ENCODE measurements at places on chromosomes 7 and 10. TPM values are rescaled to one million over a fixed set of nuclear protein-coding genes. Genes with fewer than 3 reads are reported as not detected.

- DNase-seq, result peak; percentile 41
Measured at GRCh38 chr7:155276800-155277375, 20.8 kb upstream of the INSIG1 start.

GIMAP2 gene
- total RNA-seq, result 8.3 TPM

DNA sequence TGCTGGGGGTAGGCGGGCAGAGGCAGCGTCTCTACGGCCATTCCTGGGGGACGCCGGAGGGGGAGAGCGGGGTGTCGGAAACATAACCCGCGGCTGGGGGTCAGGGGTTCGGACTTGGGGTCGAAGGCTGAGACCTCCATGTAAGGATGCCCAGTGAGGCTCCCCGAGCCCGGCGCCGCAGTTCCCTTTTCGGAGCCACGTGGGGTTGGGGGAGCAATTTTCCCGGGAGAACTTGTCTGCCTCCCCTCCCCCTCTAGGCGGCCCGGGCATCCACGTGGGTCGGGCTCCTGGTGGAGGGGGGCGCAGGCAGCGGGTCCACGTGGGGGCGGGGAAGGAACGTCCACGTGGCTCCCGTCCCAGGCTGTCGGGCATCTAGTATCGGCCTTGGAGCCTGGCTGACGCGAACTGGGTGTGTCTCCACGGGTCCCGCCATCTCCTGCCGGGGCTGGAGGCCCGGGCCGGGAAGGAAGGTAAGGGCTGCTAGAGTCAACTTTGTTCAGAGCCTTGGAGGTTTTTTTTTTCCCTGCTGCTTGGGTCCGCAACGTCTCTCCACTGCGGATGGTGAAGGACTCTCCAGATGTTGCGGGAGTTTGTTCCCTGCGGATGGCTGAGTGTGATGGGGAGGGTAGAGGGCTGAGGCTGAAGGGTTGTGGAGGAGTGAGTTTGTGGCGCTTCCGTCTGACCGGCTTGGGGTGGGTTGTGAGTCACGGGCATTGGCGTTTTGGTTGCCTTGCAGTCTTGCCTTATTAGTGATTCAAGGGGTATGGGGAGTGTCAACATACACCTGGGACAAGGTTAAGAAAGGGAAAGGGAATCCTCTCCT is 744 bp downstream of the PPRC1 start:
- DNase-seq, result peak; percentile 94

- no peak for DNase-seq
Measured at GRCh38 chr10:64113792-64114191, 592.6 kb downstream of the REEP3 start.

DNA sequence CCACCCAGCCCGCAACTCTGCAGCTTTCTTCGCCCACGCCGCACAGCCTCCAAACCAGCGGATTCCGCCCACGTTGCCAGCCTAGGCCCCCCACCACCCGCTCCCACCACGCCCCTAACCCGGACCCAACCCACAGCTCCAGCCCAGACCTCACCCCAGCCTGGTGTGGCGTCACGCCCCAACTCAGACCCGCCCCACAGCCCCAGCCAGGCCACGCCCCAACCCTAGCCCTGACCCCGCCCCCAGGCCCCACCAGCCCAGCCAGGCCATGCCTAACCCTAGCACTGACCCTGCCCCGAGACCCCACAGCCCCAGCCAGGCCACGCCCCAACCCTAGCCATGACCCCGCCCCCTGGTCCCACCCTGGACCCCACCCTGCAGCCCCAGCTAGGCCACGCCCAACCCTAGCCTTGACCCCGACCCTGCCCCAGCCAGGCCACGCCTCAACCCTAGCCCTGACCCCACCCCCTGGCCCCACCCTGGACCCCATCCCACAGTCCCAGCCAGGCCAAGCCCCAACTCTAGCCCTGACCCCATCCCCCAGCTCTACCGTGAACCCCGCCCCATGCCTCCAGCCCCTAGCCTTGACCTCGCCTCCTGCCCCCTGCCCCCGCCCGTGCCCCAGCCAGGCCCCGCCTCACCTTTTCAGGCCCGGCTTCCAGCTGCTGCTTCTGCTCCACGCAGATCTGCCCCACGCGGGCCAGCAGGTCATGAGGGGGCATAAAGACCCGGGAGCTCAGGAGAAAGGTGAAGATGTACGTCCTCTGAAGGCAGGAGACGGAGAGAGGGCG is 64.0 kb downstream of the RASGEF1A start:
- DNase-seq, result peak; percentile 85

SPDYE16 gene
- total RNA-seq, result 0.28 TPM

DNA sequence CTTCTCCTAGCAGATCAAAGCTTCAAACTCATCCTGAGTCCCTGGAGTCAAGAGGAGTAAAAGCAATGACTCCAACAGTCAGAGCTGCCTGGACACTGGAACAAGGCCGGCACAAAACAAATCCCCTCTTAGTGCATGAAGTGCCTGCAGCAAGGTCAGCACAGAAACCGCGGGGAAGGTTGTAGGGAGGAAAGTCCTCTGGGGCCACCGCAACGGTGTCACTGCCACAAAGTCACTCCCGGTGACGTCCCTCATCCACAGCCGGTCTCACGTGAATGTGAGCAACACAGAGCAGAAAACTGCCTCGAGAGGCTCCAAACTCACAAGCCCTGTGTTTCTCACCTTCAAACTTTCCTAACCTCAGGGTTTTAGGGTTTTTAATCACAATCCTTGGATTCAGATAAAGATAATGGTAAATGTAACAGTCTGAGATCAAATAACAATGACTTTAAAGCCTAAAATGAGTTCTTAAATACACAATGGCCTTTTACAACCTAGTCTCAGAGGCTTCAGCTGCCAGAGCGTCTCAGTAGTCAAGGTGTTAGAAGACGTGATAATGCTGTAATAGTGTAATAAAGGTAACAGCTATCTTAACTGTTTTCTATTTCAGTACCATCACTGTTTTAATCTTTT is 274.3 kb downstream of the ZMYND11 start:
- no peak for DNase-seq

DNA sequence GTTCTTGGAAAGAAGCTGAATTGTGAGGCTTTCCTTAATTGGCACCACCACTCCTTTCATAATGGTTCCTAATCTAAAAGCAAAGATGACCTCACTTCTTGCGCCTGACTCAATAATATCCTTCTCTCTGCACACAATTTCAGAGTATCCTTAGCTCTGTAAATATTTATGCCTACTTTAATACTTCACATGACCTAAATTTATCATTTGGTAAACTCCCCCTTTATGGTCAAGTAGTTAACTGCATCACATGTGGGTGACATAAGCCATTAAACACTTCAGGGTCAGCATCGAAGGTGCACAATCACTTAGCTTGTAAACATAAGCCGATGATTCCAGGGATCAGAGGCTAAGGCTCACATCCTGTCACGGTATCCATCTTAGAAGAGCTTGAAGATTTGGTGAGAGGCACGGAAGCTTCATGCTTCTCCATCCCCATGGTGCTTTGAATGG is 7.3 kb upstream of the RHOBTB1 start:
- no peak for DNase-seq

AP1S1 gene
- 21.5 TPM for total RNA-seq

GRCh38 chr10:4691776-4692175 is 134.2 kb upstream of the AKR1E2 start:
- no peak for DNase-seq

GRCh38 chr7:36966636-36967035 is 242.3 kb upstream of the AOAH start:
- DNase-seq, result no peak

CACNA2D1 gene
- 34.3 TPM for total RNA-seq

DNA sequence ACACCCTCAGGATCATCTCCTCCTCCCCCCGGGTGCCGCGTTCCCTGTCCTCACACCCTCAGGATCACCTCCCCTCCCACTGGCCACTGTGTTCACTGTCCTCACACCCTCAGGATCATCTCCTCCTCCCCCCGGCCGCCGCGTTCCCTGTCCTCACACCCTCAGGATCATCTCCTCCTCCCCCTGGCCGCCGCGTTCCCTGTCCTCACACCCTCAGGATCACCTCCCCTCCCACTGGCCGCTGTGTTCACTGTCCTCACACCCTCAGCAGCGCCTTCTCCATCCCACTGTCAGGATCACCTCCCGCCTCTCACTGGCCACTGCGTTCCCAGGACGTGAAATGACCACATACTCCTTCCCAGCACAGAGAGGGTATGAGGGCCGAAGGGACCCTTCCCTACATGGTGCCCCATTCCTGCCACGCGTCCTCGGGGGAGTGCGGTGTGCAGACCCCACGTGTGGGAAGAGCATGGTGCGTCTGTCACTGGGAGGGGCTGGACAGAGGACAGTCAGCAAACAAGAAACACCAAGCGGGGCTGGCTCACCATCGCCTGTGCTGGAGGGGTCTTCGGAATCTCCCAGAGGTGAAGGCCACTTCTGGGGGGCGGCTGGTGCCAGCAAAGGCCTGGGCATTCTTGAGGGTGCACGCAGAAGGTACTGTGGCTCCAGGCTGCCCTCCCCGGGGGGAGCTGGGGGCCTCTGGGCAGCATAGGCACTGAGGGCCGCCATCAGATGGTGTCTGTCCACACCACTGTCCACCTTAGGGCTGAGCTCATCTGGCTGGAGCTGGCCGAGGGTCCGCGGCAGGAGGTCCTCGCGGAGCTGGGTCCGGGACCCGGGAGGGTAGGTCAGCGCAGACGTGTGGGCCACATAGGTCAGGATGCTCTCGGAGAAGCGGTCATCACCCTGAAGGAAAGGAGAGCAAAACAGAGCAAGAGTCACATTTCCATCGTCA is 421.0 kb downstream of the PTPRN2 start:
- DNase-seq, result no peak

CFAP69 gene
- total RNA-seq, result 13.0 TPM

DNA sequence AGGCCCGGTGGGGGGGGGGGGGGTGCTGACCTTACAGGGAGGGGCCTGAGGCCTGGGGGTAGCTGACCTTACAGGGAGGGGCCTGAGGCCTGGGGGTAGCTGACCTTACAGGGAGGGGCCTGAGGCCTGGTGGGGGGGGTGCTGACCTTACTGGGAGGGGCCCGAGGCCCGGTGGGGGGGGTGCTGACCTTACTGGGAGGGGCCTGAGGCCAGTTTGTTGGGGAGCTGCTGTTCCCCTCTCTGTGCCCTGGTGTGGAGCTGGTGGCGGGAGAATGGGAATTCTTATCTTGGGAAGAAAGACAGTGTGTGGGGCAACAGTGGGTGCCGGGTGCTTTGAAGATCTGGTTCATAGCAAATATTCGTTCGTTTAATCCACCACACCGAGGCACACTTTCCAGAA is 46.6 kb upstream of the CFAP46 start:
- peak; percentile 66 for DNase-seq

DNA sequence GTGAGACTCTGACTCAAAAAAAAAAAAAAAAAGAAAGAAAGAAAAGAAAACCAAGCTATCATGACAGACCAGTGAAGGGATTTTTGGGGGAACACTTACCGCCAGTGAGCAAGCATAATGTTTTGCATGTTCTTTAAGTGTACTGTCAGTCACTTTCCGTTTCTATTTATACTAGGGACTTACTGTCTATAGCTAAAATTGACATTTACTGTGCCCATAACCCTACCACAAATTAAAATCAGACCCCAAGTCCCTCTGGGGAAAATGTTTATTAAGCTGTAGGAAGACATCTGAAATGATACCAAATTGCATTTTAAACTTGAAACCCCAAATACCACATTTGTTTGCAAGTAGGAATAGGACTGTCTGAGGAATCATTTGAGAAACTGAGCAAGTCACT is 252.8 kb downstream of the TRIL start:
- no peak for DNase-seq

WDR86 gene
- 6.2 TPM for total RNA-seq

GPR15LG gene
- not detected for total RNA-seq

DNA sequence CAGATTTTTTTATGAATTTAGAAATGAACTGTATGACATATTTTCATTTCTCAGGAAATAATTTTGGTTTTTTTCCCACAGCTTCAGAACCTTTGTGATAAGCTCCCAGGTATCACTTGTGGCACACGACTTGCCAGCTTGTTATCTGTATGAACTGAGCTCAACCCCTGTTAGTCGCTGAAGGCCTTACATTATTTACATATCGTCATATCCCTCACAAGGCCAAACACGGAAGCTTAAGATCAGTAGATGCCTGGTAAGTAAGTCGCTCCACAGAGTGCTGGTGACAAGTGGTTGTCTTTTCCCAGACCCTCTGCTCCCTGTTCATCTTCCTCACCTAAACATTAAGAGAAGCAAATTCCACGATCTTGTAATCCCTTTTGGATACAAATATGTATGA is 55.2 kb downstream of the RAPGEF5 start:
- DNase-seq, result no peak

DNA sequence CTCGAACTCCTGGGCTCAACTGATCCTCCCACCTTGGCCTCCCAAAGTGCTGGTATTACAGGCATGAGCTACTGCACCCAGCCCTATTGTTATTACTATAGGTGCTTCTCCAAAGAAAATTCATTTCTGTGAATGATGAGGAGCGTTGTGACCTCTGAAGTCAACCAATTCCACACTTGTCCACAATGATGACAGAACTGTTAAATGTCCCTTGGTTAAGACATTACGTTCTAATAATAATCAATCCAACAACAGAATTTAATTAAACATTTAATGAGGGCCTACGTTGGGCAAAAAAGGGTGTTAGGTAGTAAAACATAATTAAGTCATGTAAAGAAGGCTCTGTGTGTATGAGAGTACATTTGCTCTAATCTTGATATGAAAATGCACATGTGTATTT is 18.2 kb downstream of the POLR3A start:
- DNase-seq, result no peak

DNA sequence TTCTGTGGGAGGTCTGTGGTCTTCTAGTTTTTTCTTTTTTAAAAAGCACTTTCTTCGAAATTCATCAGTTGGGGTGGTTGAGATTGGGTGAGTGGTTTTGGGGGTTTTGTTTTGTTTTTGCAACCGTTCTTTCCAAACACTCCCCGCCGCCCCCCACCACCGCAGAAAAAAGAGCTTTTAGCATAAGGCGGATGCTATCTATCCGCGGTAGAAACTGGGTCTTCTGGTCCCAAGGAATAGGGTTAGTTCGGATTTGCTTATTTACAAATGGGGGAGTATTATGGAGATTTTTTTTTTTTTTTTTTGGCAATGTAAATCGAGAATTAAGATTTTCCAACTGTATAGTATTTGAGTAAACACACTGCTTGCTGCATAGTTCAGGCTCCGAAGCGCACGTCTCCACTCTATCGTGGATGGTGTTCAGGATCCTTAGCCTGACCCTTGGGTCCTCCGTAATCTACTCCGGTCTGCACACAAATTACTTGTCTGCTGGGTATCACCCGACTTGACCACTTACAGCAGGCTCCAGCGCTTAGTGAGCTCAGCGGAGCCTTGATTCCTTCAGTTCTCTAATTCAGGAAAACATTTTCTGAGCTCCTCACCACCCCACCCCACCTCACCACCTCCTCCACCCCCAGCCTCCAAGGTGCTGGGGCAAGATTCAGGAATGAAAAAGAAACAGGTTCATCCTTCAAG is 757 bp upstream of the NRCAM start:
- no peak for DNase-seq

All from posterior vena cava (tissue), 2 donors.